ENCODE measurements at places on chromosomes 7 and 10.

DNA sequence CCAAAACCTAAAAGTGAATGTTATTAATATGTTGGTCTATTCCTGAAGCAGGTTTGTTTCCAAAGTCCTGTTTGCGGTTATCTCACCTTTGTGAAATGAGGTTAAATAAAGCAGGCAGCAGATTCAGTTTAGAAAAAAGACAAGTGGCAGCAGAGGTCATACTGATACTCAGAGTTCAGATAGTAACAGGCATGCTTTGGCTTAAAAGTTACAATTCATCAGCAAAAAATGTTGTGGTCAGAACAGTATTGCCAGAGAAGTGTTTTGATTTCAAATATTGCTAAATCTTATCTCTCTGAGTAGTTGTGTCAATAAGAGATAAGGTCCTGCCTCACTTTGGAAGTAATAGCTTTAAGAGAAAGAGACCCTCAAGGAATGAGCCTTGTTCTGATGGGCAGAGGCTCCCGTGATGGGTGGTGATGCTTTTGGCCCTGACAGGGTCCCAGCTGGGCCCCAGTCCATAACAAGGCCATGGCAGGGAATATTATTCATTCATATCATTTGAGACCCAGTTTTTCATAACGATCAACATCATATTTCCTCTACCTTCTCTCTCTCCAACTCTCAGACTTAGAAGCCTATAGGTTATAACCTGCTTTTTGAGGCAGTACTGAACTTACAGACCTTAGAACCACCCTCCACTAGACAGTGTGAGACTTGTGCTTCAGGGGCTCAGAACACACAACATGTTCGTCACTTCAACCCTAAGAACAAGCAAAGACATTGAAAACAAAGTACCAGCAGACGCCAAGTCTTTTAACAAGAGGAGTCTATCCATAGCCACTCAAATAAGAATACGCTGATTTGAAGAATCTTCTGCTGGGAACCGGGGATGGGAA is 58.5 kb upstream of the AHR start:
- DNase-seq: no peak

DNA sequence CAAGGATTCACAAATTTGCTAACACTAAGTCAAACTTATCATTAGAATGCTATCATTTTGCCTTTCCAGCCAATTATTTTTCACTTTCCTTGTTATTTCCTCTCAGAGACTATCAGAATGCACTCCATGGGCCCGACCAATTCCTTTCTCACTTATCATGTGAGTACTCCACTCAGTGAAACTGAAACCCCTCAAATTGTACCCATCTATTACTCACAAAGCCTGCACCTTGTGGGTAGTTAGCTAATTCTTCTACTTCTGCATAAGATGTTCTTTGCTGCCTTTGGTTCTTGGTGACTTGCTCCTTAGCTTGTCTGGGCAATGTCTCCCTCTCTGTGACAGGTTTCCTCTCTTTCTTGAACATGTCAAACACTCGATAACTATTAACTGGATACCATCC is 35.2 kb upstream of the MBL2 start:
- no peak for DNase-seq

DNA sequence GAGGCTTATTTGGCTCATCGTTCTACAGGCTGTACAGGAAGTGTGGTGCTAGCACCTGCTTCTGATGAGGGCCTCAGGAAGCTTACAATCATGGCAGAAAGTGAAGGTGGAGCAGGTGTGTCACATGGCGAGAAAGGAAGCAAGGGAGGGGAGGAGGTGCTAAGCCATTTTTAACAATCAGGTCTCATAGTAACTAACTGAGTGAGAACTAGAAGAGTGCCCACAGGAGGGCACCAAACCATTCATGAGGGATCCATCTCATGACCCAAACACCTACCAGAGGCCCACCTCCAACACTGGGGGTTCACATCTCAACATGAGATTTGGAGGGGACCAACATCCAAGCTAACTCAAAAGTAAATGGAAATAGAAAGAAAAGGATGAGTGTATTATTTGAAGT is 78.1 kb downstream of the CXCL12 start:
- no peak for DNase-seq

DNA sequence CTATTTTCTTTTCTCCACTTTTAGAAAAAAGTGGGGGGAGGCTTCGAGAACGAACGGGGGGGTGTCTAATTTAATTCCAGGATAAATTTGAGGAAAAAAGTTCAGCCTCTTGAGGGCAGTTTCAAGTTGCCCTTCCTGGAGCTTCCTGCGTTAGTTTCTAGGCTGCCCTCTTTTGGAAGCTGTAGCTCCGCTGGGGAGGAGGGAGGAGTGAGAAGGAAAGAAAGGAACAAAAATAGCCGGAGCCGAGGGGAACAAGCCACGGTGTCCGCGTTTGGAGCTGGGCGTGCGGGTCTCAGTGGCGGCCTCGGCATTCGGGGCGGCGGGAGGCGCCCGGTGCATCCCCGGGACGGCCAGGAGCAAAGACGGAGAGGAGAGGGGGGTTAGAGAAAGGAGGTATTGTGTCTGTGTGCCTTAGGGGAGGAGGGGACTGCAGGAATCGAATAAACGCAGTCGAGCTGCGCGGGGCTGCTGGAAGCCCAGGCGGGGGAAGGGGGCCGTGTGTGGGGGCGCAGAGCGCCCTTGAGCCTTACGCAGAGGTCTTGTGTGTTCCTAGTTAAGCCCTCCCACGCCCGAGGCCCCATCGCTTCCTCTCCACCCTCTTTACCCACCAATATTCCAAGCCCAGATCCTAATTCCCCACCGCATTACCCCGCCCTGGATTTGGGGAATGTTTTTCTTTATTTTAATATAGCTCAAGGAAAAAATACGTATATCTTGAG is 2.0 kb upstream of the TNRC18 start:
- DNase-seq: no peak

GRCh38 chr10:76396134-76396533 is 964.7 kb downstream of the LRMDA start:
- DNase-seq: no peak

GRCh38 chr10:21737106-21737505 is 203.1 kb downstream of the MLLT10 start:
- DNase-seq: no peak

DNA sequence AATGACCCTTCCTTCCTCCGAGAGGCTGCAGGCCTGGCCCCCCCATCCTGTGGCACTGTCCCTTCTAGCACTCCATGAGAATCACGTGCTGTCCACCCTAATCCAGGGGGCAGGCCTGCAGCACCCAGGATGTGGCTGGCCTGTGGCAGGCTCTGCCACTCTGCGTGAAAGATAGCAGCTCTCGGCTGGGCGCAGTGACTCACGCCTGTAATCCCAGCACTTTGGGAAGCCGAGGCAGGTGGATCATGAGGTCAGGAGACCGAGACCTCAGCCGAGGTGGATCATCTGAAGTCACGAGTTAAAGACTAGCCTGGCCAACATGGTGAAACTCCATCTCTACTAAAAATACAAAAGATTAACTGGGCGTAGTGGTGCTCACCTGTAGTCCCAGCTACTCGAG is 18.9 kb upstream of the LFNG start:
- no peak for DNase-seq

GRCh38 chr10:4819707-4820106 is 6.3 kb upstream of the AKR1E2 start:
- DNase-seq: no peak

- DNase-seq: no peak
These were observed 32.1 kb downstream of the AGAP3 start for GRCh38 chr7:151118108-151119054.

GRCh38 chr7:129968592-129969383 is 16.0 kb upstream of the UBE2H start:
- DNase-seq: no peak

DNA sequence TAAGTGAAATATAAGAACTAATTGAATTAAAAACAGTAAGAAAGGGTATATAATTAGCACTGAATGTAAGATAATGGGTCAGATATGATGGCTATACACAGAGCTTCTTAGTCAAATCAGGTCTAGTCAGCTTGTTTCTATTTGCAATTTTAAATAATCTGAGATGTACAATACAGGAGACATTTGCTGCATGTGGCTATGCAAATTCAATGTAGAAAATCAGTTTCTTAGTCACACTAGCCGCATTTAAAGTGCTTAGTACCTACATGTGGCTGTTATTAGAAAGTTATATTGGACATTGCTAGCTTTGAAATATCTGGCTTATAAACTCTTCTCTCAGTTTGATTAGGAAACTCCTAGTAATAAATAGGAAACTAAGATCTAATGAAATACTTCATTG is 25.3 kb downstream of the CCDC7 start:
- DNase-seq: no peak

- no peak for DNase-seq
These were observed 4.9 kb downstream of the CPN1 start for GRCh38 chr10:100076750-100077149.

DNA sequence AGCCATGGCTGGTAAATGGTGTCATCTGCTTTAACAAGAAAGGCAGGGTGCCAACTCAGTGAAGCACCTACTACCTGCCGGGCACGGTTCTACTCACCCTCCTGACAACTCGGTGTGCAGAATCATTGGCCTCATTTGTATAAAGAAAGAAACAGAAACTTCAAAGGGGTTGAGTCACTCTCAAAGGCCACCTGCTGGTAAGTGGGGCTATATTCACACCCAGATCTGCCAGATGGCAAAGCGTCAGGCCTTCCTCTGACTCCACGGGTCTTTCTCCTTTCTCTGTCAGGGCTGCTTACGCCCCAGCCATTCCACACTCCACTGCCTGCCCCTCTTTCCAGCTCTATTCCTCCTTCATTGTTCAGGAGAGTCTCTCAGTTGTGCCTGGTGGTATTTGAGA is 309.2 kb downstream of the GFRA1 start:
- no peak for DNase-seq

- DNase-seq: no peak
These were observed 238.5 kb downstream of the ZMYND11 start for GRCh38 chr10:373526-374309.

DNA sequence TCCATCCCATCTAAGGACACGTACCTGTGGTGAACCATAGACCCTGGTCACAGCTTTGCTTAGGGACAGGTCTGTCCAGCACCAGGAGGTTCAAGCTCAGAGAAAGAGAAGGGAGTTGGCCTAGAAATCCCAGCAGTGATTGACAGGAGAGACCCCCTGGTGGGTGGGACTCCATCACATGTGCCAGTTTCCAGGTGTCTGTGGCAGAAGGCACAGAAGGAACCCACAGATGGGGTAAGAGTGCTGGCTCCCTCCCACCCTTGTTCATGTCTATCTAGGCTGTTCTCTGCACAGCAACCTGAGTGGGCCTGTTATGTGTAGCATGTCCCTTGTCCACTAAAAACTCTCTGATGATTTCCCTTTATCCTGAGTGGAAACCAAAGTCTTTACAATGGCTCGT is 54.0 kb upstream of the GRB10 start:
- DNase-seq: no peak

- DNase-seq: no peak
These were observed 96.1 kb upstream of the KCNIP2 start for GRCh38 chr10:101939729-101940128.

DNA sequence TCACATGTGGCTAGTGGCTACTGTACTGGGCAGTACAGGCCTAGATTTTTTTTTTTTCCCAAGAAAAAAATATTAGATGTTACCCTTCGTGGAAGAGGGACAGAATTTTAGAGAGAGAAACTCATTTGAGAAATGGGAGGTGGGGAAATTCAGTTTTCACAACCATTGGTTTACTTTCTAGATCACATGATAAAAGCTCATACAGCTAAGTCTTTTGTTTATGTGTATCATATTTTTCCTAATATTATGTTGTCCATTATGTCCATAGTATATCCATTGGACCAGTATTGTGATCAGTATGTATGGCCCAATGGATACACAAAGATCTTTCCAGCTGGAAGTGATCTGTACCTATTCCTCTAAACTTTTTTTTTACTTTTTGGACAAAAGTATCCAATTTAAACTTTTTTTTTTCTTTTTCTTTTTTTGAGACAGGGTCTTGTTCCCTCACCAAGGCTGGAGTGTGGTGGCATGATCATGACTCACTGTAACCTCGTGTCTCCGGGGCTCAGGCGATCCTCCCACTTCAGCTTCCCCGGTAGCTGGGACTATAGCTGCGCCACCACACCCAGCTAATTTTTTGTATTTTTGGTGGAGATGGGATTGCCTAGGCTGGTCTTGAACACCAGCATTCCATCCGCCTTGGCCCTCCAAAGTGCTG is 4.1 kb downstream of the CALU start:
- DNase-seq: no peak

DNA sequence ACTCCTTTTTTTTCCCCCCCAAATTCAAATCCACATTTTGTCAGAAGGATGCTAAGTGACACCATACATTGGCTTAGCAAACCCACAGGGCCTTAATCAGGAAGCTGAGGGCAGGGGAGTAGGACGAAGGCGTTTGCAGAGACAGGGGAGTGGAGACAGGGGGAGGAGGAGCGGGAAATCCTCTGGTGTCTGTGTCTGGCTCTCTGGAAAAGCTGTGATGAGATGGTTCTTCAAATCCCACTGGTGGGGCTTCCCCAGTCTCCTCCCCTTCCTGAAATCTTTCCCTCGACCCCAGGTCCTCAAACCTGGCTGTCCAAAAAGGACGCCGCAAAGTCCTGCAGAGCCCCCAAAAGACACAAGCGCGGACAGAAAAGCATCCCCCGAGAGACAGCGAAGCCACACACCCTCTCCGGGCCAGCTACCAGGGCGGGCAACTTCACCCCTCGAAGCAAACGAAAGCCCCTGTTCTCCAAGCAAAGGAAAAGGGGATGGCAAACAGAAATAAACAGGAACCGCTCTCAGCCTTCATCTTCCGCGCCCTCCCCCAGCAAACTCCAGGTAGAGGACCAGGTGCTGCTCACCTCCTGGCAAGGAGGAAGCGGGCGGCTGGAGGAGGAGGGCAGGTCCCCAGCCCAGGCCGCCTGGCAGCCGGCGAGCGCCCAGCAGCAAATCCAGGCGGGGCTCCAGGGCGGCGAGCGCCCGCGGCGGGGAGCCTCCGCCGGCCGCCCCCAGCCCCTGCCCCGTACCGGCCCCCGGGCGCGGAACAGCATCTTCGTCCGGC is 520 bp downstream of the ELAPOR2 start:
- no peak for DNase-seq

- no peak for DNase-seq
These were observed 171.9 kb downstream of the HDAC9 start for GRCh38 chr7:18667466-18667865.

DNA sequence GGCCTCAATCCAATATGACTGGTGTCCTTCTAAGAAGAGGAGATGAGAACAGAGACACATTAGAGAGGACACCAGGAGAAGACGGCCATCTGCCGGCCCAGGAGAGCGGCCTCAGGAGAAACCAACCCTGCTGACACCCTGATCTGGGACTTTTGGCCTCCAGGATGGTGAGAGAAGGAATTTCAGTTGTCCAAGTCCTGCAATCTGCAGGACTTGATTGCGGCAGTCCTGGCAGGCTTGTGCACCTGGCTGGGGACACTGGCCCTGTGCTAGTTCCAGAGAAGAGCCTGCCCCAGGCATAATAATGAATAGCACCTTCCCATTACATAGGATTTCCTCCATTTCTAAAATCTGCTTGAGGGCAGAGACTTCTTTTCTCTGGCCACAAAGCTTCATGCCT is 409.9 kb upstream of the SHH start:
- no peak for DNase-seq

- no peak for DNase-seq
These were observed 180.7 kb upstream of the MKI67 start for GRCh38 chr10:128306966-128307365.

- DNase-seq: no peak
These were observed 32.6 kb downstream of the KIAA1217 start for GRCh38 chr10:24241536-24242040.
